Anterior cingulate cortex (tissue), 58 donors: ENCODE measurements at places on chromosomes 5 and 9.
A peak's percentile ranks its signal among the peaks of the same experiment; 100 is the strongest.

DNA sequence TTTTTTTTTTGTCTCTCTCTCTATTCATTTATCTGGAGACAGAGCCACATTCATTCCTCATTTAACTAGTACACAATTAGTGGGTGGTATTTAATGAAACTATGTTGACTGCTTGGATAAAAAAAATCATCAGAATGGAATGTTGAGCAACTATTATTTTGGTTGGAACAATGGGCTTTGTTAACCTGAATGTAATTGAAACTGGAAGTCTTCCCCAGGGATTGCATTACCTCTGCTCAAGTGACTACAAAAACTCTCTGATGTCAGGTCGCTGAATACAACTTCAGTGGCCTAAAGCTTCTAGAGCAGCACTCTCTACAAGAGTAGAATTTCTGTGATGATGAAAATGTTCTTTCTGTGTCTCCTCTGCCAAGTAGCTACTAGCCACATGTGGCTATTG lies 295.8 kb downstream of the DEPDC1B start:
- DNase-seq = no peak

GRCh38 chr5:164475339-164475977 lies 970.0 kb downstream of the MAT2B start:
- no peak for DNase-seq

- no peak for DNase-seq
These were observed 9.8 kb downstream of the FAM78A start for GRCh38 chr9:131266266-131267229.

GRCh38 chr9:75830303-75830702 lies 60.2 kb upstream of the PCSK5 start:
- DNase-seq = no peak

DNA sequence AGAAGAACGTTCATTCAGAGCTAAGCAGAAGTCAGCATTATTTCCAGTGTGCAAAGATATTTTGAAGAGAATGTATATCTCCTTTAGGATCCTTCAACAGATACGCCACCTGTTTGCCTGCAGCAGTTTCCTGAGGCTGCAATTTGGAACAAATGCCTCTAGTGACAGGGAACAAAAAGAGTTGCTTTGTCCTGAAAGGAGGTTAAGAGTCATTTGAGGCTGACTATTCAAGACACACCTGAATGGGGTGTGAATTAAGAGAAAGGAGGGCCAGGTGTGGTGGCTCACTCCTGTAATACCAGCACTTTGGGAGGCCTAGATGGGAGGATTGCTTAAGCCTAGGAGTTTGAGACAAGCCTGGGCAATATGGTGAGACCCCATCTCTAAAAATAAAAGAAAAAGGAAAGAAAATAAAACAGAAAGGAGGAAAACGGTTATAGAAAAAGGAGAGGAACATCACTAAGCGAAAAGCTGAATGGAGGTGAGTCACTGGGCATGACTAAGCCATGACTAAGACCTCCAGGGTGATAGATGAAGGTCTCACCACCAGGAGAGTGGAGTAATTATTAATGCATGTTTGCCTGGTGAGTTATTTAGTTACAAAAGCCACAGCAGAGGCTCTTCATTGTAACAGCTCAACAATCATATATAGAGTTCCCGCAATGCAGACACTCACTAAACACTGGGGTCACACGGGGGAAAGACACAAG lies 255.2 kb upstream of the TNC start:
- DNase-seq = no peak

DNA sequence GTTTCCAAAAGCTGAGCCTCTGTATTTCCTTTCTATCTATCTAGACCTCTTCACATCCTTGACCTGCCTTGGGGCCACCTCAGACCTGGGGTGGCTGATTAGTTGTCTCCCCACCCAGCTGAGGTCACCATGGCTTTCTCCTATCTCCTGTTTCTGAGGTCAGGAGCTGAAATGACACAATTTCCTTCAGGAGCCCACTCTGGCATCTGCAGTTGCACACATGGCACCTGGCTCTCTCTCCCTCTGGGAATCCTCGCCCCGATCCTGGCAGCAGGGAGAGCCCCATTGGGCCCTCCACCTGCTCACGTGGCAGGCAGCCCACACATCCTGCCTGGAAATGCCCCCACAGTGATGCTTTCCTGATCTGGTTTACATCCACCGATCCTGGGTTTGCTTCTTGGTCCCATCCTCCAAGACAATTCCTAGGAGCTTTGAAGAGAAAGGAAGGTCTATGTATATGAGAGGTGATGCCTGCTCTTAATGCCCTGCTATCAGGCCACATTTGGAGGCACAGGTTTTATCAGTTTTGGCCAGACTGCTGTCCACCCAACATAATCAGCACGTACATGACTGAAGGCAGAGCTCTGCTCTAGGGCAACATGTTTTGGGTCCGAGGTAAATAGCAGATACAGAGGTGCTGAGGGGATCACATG lies 53.7 kb downstream of the MARCHF3 start:
- DNase-seq = no peak

DNA sequence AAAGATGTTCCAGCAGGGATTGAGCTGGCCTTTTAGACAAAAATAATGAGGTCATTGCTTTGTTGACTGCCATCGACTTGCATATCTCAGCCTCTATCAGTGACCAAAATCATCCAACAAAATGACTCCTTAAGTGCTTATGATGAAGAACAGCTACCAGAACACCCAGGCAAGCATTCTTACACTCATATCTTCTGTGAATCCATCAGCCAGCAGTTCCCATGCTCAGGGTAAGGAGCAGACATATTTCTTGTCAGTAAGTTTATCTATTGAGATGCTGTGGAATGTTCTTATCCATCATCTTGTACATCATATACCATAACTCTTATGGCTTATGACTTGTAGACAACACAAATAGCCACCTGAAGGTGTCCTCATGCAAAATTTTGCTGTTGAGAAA lies 20.2 kb upstream of the SPDL1 start:
- no peak for DNase-seq

DNA sequence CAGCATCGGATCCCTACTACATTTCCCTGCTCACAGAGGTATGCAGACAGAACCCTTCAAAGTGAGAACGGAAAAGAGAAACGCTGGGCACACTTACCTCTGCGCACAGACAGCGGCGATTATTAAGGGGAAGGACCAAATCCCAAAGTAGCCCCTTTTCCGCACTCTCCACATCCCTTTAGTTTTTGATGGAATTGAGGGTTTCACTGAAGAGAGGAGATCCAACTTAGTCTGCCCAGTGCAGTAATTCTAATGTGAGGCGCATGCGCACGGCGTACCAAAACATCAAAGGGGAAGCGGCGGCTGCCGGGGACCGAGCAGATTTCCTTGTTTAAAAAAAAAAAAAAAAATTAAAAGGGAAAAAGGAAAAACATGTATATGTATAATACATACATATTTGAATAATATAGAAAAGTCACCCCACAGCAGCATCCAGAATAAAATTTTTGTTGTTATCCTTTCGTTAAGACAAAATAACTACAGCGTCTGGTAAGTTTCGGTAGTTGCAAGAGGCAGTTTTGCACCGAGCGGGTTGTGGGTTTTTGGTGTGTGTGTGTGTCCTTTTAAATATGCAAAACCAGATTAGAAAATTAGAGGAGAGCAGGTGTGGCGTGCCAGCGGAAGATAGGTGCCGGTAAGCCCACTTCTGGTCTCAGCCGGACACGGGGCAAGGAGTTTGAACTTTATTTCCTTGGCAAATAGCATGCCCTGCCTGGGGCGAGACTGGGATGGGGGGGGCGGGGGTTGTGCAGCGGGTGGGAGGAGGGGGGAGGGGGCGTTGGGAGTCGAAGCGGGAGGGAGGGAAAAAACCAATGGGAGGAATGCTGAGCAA lies at the start of gene GABRB2:
GABRB2 (minus strand) TSS at position 256 of the 832 bp plus-strand sequence; CDS start at position 174, 82 bp downstream.
- DNase-seq = peak; percentile 38

- no peak for DNase-seq
These were observed 143.3 kb upstream of the TLE4 start for GRCh38 chr9:79428422-79428821.

DNA sequence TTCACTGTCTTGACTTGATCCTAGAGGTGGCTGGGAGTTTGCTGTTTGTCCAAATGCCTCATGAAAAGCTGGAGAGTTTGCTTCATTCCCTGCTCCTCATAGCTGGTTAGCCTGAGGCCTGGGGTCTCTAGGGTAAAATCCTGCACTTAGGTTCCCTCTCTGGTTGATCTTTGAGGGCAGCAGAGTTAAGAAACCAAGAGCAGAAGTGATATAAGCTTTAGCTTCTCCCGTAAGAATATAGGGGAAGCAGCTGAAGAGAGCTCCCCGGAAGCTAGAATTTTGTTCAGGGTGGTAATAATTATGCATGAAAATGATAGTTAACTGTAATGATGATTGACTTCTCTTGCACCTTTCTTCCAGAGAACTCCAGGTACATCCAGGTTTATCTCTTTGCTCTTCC lies 1.4 kb downstream of the FAM53C start:
- no peak for DNase-seq

DNA sequence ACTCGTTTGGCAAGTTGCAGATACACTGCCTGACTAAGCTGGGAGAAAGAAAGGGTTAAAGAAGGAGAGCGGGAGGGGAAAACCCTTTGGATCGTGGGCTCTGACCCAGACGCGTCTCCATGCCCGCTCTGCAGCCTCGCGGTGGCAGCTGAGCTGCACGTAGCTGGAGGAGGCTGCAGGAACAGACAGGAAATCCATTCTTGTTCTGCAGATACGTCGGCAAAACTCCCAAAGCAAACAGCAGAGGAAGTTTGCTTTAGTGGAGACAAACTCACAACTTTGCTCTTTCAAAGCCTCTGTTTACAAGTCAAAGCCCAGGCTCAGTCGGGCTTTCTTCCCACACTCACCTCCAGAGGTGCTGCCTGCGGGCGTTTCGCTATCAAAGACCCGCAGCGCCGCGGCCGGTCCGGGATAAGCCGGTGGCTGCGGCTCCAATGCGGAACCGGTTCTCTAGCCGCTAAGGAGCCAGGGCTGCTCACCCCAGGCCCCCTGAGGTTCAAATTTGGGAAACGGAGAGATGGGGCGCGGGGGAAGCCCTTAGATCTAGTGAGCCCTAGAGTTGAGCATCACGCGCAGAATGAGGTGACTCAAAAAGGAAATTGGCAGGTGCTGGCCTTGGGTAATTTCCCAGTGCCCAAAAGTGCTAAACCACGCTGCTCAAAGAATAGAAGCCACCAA lies 60.7 kb downstream of the MAT2B start:
- no peak for DNase-seq

- no peak for DNase-seq
These were observed 30.1 kb upstream of the CXCL14 start for GRCh38 chr5:135608761-135609443.

DNA sequence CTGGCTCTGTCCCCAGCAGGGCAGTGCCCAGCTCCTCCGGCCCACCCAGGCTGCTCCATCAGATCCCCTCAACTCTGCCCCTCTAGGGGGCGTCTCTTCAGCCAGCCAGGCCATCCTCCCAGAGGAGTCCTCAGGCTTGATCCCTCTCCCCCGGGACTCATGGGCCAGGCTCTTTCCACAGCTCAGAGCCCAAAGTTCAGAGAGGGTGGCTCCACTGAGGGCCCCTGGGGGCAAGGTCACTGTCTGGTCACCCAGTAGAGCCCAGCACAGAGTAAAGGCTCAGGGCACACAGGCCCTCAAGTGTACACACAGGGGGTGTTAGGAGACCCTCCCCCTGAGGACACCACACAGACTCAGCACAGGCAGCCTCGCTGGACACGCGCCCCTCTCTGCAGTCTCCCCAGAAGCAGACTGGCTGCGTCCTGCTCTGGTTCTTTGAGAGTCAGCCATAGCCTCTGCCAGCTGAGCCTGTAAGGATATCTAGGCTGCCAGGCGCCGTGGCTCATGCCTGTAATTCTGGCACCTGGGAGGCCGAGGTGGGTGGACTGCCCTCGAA lies 64.8 kb downstream of the PAX5 start:
- DNase-seq = no peak

- DNase-seq = no peak
These were observed 114.1 kb upstream of the MYO10 start for GRCh38 chr5:17050236-17050635.

- DNase-seq = no peak
These were observed 99.3 kb downstream of the FOCAD start for GRCh38 chr9:20783057-20784038.
